AG04449 (cell line): ENCODE measurements at places on chromosomes 11 and 22.

- no peak for DNase-seq
Observed at GRCh38 chr22:50403701-50404101, 60.6 kb downstream of the PPP6R2 start.

- DNase-seq, result no peak
Observed at GRCh38 chr11:39443424-39444022, 2015.9 kb downstream of the LRRC4C start.

DNA sequence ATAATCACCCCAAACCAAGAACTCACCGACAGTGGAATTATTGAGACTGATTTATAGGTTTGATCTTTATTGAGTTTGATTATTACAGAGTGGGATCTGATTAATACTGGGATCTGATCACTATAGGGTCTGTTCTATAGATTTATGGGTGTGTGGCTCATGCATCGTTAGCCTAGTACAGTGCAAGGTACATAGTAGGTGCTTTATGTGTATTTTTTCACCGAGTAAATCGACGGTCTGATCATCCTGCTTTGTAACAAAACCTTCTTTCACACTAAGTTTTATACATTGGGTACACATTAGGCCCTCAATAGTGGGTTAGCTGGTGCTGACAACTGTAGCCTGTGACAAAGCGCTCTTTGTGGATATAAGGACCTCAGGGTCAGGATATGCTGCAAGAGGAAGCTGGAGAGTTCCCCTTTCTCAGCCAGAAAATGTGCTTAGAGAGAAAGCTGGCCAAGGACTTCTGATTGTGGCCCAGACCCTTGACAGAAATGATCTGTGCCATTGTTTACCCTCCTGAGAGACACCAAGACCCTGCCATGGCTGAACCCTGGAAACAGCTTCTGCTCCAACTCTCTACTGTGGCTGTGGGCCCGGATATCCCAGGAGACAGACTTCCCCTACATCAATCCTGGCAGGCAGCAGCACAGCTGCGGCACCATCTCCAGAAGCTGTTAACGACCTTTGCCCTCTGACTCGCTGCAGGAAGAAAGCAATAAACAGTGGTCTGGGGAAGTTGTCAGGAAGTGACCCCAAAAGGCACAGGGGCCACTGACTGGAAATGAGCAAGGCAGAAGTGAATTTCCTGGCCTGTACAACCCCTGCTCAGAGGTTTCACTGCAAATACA, 16.1 kb upstream of the TPP1 start:
- DNase-seq, result no peak

GRCh38 chr11:45580399-45580798, 85.0 kb downstream of the CHST1 start:
- no peak for DNase-seq

- DNase-seq, result no peak
Observed at GRCh38 chr11:46914363-46914762, 4.0 kb downstream of the LRP4 start.

- DNase-seq, result peak; percentile 82
Observed at GRCh38 chr11:11450744-11451362, 97.8 kb upstream of the CSNK2A3 start.
